Fibroblast of upper back skin (primary cell): ENCODE measurements at places on chromosomes 7 and 10.

DNA sequence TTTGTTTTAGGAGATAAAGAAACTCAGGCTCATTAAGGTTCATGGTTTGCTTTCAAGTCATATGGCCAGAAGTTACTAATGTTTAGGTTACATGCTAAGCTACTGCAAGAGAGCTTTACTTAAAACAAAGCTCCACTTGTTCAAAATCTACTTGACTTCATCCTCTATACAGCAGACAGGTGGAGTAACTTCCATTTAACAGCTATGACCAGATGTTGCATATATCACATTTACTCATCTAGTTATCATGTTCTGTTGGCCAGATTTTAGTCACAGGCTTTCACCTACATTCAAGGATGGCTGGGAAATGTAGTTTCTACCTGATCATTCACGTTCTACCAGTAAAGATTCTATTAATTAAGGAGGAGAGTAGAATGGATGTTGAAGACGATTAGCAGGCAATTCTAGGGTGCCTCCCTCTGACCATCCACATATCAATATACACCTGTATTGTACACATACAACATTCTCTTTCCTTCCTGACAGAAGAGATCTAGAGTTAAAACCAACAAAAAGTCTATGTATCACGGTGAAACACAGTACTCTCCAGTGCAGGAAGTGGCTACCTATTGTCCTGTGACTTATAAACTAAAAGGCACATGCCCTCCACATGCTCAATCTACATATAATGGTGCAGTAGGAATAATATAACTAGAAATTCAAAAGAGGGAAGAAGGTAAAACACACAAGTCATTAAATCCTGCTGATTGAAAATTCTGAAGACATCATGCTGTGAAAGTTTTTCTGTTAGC lies 488.0 kb downstream of the MDFIC start:
- DNase-seq, result no peak

DNA sequence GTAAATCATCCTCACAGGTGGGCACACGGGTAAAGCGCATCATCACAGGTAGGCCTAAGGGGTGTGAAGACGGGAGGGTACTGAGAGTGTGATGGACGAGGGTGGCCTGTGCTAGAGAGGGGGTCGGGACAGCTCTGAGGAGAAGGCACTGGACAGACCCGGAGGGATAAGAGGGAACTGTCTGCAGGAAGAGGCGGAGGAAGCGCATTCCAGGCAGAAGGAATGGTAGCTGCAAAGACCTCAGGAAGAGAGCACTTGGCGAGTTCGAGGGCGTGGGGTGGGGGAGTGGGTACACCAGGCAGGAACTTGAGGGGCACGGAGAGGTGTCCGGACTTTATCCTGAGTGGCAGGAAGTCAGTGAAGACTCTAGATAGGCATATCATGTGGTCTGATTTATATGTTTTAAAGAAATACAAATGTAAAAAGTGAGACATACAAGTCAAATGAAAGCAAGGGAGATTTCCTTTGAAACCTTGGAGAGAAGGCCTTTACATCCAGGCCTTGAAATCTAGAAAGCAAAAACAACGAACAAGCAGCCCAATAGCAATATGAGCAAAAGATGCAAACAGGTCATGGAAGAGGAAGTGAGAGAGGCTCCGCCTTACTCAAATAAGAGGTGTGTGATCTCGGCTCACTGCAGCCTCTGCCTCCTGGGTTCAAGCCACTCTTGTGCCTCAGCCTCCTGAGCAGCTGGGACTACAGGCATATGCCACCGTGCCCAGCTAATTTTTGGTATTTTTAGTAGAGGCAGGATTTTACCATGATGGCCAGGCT lies 3.6 kb downstream of the LHPP start:
- no peak for DNase-seq

DNA sequence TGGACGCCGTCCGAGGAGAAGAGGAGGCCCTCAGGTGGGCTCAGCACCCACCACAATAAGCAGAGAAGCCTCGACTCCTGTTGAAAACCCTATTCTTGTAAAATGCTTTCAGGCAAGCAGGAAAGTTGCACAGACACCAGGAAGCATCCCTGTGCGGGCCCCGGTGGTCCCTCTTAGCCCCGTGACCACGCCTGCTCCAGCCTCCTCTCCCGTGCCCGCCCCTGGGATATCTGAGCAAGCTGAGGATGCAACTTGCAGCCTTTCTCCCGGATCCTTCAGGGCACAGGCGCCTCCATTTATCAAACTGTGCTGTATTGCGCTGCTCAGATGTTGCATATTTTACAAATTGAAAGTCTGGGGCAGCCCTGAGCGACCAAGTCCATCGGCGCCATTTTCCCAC lies 72.7 kb downstream of the CFAP46 start:
- DNase-seq, result no peak

DNA sequence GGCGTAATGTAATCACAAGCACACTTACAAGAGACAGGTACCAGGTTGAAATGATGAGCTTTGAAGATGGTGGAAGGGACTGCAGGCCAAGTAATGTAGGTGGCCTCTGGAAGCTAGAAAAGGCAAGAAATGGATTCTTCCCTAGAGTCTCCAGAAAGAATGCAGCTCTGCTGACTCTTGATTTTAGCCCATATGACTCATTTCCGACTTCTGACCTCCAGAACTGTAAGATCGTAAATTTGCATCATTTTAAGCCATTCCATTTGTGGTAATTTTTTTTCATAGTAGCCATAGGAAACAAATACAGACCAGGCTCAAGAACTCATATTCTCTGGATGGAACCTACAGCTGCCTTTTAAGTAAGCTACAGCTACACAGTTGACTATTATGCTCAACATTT lies 315.5 kb downstream of the MAGI2 start:
- DNase-seq, result peak; percentile 55
